Activated naive CD8-positive, alpha-beta T cell treated with anti-CD3 and anti-CD28 coated beads, Interleukin-2, amount 10 ng/mL, durations not matched to agents 7 days and 5 days (primary cell): ENCODE measurements at places on chromosomes 16 and 17. TPM values are rescaled to one million over a fixed set of nuclear protein-coding genes. Genes with fewer than 3 reads are reported as not detected.

Gene GLP2R
- not detected for total RNA-seq

Gene ATP1B2
- total RNA-seq = 0.42 TPM

Gene TACO1
- total RNA-seq = 19.3 TPM

DNA sequence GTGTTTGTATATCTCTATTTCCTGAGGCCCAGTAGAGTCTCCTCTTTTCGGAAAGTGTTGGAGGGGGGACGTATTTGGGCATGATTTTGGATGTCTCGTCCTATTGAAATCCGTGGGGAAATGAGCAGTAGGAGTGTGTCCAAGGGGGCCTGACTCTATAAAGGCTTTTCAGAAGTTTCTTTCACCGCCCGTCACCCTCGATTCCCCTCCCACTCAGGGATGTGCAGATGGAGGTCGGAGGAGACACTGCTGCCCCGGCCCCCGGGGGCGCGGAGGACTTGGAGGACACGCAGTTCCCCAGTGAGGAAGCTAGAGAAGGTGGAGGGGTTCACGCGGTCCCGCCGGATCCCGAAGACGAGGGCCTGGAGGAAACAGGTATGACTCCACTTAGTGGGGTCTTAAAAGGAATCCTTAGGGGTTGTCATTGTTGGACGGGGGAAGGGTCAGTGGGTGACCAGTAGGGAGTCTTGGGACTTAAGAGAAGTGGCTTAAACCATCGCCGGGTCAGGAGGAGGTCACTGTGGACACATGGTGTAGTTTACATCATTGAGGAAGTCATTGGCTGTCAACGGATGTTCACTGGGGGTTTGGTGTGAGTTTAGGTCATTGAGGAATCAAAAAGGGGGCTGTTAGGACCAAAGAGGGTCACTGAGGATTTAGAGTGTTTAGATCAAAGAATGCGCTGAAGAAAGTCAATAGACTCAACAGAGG, 424 bp downstream of the MON1B start:
- peak overlapping the region; percentile 93 for H3K4me3 ChIP-seq
- peaks cover 29% of the 10 kb centered on the region for H3K36me3 ChIP-seq
- peaks cover 24% of the 10 kb centered on the region for H3K4me1 ChIP-seq
- H3K27me3 ChIP-seq = no peaks in the 10 kb centered on the region
- DNase-seq = peak; percentile 56

DNA sequence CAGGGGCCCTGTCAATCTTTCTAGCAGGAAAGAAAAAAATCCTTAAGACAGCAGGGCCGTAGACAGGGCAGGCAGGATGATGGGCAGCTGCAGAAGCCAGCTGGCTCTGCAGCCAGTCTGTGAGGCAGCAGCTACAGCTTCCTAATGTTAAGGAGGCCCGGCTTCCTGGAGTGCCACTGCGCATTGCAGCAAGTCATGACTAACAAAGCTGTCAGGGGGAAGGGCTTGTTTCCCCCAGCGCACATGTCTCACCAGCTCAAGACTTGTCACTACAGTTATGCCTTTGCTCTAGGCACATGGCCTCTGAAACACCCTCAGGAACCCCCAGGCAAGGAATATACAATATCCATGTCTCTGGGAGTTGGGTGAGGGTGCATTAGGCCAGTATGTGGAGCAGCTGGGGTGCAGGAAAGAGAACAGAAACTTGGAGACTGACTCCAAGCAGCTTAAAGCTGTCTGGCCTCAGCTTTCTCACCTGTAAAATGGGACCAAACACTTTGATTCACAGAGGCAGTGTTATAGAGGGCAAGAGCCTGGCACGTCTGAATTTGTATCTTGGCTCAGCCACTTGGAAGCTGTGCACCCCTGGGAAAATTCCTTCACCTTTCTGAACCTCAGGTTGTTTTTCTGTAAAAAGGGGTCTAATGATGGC, 220.0 kb downstream of the HAPSTR1 start:
- no peak overlapping the region for H3K27ac ChIP-seq
- no peaks in the 10 kb centered on the region for H3K27me3 ChIP-seq
- H3K36me3 ChIP-seq = no peaks in the 10 kb centered on the region
- no peaks in the 10 kb centered on the region for H3K4me1 ChIP-seq

DNA sequence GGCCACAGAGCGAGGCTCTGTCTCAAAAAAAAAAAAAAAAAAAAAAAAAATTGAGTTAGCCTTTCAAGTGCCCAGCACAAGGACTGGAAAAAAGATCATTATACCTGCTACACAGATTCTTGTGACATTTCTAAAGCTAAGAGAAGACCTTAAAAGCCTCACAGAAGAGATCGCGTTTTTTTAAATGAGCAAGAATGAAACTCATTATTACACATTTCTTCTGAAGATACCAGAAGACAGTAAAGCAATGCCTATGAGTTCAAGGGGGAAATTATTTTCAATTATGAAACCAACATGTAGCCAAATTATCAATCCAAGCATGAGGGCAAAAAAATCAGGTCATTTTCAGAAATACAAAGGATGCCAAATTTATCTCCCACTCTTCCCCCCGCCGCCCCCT, 56.8 kb downstream of the MED13 start:
- H3K36me3 ChIP-seq = peaks cover 55% of the 10 kb centered on the region
- H3K4me3 ChIP-seq = no peak overlapping the region
- peaks cover 3% of the 10 kb centered on the region for H3K4me1 ChIP-seq
- no peaks in the 10 kb centered on the region for H3K27me3 ChIP-seq
- no peak overlapping the region for H3K27ac ChIP-seq
- DNase-seq = no peak

DNA sequence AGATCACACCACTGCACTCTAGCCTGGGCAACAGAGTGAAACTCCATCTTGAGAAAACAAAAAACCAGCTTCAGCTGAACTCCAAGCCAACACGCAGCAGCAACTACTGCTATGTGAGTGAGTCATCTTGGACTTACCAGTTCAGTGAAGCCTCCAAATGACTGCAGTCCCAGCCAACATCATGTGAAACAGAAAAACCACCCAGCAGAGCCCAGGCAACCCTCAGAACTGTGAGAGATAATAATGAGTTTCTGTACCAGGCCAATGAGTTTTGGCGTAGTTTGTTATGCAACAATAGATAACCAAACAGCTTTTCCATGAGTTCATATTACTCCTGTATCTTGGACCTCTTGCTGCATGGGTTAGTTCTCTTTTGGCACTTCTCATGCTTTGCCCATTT, 23.3 kb downstream of the PHF12 start:
- peaks cover 51% of the 10 kb centered on the region for H3K36me3 ChIP-seq
- H3K27me3 ChIP-seq = no peaks in the 10 kb centered on the region
- H3K27ac ChIP-seq = peak overlapping the region; percentile 59
- H3K4me1 ChIP-seq = peaks cover 35% of the 10 kb centered on the region
- no peak for DNase-seq

GRCh38 chr16:74717367-74717766, 16.7 kb upstream of the MLKL start:
- no peak overlapping the region for H3K4me3 ChIP-seq
- peaks cover 2% of the 10 kb centered on the region for H3K27me3 ChIP-seq
- no peaks in the 10 kb centered on the region for H3K36me3 ChIP-seq
- no peak overlapping the region for H3K27ac ChIP-seq
- no peaks in the 10 kb centered on the region for H3K4me1 ChIP-seq
- DNase-seq = no peak

DNA sequence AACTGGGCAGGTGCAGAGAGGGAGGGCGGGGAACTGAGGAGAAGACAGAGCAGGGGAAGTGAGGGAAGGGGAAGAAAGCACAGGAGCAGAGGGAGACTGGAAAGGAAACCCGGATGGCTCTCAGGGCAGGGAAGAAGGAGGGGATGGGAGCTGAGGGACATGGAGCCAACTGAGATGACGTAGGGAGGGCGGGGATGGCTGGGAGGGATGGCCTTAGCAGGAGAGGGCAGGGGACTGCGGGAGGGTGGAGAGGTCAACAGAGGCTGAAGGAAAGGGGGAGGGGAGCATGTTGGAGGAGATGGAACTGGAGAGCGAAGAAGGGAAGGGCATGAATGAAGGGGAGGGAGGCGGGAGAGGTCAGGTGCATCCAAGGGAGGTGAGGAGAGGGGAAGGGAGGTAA, 81.9 kb downstream of the KCNJ12 start:
- H3K36me3 ChIP-seq = no peaks in the 10 kb centered on the region
- no peak overlapping the region for H3K4me3 ChIP-seq
- DNase-seq = no peak
- H3K4me1 ChIP-seq = peaks cover 13% of the 10 kb centered on the region
- H3K27ac ChIP-seq = no peak overlapping the region
- H3K27me3 ChIP-seq = peaks cover 22% of the 10 kb centered on the region

GRCh38 chr17:77852731-77853130, 105.8 kb upstream of the TNRC6C start:
- peaks cover 16% of the 10 kb centered on the region for H3K4me1 ChIP-seq
- no peak overlapping the region for H3K4me3 ChIP-seq
- DNase-seq = no peak
- no peak overlapping the region for H3K27ac ChIP-seq

GRCh38 chr17:66836063-66837005, 1.4 kb downstream of the CACNG5 start:
- H3K4me1 ChIP-seq = no peaks in the 10 kb centered on the region
- DNase-seq = no peak
- H3K36me3 ChIP-seq = no peaks in the 10 kb centered on the region

DNA sequence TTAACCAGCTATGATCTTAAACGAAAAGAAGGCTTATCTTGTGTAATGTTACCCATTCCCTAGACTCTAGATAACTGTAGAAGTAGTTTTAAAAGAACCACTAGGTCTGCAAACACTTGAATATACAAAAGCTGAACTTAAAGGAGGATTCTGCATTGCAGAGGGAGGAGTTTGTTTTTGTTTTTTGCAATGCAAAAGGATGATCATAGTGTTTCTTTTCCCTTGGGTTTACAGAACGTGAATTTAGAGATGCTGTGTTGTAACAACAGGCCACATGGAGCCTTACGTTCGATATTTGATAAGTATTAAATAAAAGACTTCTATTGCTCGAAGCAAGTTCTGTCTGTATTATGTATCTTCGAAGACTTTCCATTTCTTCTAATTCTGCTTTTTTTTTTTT, 77.6 kb downstream of the CHD9 start:
- no peak overlapping the region for H3K27ac ChIP-seq
- no peak for DNase-seq
- peaks cover 5% of the 10 kb centered on the region for H3K27me3 ChIP-seq
- H3K4me1 ChIP-seq = peaks cover 11% of the 10 kb centered on the region

DNA sequence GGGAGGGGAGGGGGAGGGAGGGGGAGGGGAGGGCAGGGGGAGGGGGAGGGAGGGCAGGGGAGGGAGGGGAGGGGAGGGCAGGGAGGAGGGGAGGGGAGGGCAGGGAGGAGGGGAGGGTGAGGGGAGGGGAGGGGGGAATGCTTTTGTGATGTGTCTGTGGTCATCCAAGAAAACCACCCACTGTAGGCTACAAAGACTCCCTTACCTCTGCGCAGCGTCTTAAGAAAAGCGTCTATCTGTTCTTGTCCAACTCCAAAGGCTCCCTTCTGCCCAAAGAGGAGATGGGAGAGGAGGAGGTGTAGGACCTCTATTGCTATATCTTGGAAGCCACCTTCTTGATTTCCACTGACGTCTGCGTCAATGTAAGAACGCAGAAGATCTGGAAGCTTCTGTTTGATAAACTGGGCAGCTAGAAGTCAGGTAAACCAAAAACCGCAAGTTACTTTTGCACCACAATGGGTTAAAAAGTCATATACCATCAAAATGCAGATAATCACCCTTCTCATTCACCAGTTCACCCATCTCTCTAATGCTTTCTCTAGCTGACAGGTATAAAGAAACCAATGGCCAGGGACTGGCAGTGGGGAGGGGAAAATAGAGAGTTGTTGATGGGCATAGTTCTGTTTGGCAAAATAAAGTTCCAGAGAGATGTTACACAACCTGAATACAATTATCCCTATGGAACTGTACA, 43.1 kb downstream of the CNOT1 start:
- H3K27ac ChIP-seq = peak overlapping the region; percentile 71
- H3K4me3 ChIP-seq = no peak overlapping the region
- H3K36me3 ChIP-seq = peaks cover 45% of the 10 kb centered on the region
- H3K27me3 ChIP-seq = no peaks in the 10 kb centered on the region

DNA sequence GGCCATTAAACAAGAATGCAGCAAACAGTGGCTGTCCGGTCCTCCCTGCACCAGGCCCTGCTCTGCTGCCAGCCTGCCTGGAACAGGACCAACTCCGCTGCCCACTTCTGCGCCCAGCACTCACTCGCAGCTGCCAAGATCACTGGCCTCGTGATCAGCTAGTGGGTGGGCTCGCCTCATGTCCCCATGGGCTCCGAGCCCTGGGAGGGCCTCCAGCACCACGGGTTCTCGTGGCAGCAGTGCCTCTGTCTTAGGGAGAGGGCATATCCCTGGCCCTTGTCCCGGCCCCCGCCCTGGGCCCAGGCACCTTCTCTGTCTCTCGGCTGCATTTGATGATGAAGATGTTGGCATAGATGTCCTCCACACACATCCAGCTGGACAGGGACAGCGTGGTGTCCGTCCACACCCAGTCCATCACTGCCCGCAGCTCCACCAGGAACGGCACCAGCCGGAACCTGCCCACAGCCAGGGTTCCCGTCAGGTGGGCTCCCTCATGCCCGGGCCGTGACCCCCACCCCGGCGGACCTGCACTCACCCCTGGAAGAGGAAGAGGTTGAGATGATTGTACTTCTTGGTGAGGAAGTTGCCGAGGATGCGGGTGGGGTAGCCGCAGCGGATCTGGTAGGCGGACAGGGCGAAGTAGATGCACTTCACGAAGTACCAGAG, 13.1 kb downstream of the CTU2 start:
- no peaks in the 10 kb centered on the region for H3K27me3 ChIP-seq
- no peak overlapping the region for H3K4me3 ChIP-seq
- peaks cover 10% of the 10 kb centered on the region for H3K36me3 ChIP-seq
- H3K4me1 ChIP-seq = peaks cover 2% of the 10 kb centered on the region
- DNase-seq = no peak

DNA sequence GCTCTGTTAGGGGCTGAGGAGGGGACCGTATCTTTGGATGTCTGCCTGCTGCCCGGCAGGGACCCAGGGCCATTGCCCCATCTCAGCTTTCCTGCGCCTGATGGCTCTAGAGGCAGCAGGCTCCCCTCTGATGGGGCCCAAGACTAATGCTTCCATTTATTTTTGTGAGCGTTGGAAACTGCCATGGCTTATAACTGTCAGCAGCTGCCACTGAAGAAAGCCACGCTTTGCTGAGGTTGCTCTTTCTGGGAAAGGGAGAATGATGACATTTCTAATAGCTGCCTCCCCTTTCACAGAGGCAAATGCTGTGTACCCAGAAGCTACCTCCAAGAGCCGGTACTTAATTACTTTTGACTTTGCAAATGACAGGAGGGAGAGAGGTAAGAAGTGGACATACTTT, 103.8 kb downstream of the HAPSTR1 start:
- H3K4me1 ChIP-seq = no peaks in the 10 kb centered on the region
- no peak overlapping the region for H3K27ac ChIP-seq
- no peak for DNase-seq
